Stimulated activated CD8-positive, alpha-beta memory T cell treated with anti-CD3 and anti-CD28 coated beads, Interleukin-12 subunit alpha, Interleukin-12 subunit beta, amount 100 ng/mL, for 4 hours (primary cell): ENCODE measurements at places on chromosomes 6 and 20.

DNA sequence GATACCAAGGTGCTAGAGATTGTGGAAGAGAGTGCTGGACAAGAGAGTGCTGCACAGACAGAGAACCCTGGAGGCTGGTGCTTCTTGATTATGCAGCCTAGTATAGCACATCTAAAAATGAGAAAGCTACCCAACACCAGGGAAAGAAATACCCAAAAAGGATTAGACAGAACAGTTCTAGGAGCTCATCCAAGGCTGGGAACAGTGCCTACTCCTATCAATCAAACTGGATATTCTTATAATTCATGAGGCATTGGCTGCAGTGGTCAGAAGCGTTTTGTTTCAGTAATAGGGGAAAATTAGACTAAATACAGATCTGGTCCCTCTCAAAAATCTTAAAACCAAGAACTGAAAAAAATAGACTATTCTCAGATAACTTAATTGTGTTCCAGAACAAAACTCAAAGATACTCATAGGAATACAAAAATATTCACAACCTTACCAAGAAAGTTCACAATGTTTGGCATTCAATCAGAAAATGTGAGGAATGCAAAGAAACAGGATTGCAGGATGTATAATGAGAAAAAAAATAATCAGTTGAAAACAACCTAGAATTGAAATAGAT, 222.9 kb downstream of the EPHA7 start:
- no peak for DNase-seq

DNA sequence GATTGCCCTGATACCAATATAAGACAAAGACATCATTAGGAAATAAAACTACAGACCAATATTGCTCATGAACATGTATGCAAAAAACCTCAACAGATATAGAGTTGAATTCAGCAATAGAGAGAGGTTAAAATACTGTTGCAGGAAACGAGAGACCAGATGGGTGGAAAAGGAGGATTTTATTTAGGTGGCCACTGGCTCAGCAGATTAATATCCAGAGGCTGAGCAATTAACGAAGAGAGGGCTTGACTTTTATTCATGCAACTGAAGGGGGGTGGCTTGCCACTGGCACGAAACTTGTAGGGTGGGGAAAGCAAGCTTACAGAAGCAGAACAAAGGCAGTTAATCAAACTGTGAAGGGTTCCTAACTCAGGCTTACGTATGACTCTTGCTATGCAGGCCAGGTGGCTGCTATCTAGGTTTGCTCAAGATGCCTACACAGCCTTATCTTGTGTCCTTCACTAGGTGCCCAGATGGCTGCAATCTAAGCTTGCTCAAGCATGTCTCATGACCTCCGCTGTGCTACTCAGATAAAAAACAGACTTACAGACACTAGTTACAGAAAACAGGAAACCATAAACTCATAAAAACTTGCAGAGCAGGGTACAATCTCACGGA, 126.4 kb downstream of the MMUT start:
- DNase-seq = no peak

GRCh38 chr20:39822667-39823066, 860.5 kb downstream of the DHX35 start:
- DNase-seq = no peak

GRCh38 chr6:158413814-158414565, 101.7 kb downstream of the TULP4 start:
- DNase-seq = no peak

DNA sequence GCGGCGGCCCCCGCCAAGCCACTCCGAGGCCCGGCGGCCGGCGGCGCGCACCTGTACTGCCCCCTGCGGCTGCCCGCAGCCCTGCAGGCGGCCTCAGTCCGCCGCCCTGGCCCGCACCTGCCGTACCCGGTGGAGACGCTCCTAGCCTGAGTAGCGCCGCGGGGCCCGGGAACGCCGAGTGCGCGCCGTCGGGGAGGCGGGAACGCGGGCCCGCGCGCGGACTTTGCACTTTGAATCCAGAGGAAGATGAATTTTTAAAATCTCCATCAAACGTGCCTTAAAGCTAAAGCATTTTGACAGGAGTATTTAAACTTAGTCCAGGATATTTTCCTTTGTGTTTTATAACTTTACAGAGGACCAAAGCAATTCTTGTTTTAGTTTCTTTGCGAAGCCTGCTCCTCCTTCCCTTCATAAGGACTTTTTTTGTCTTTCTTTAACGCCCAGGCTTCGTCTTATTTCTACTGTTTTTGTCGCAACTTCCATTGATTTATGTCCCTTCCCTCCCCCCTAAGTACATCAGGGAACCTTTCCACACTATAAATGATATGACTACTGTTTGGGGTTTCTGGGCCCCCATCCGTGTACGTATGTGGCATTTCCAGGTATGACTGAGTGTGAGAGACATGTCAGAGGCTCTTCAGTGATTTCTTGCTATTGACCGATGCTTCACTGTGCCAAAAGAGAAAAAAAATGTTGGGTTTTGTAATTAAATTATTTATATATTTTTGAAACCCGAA, 2.0 kb downstream of the FOXQ1 start:
- no peak for DNase-seq

GRCh38 chr6:85460921-85461797, 11.3 kb downstream of the NT5E start:
- DNase-seq = no peak
